NCI-H2171 treated with DMSO at 0.1 percent for 48 hours (cell line): ENCODE measurements at places on chromosomes 1 and 21.
A peak's percentile ranks its signal among the peaks of the same experiment; 100 is the strongest.

- DNase-seq = no peak
Observed at GRCh38 chr1:205927676-205928075, 15.6 kb downstream of the SLC26A9 start.

GRCh38 chr1:214957330-214958137 lies 125.0 kb upstream of the KCNK2 start:
- DNase-seq = no peak

DNA sequence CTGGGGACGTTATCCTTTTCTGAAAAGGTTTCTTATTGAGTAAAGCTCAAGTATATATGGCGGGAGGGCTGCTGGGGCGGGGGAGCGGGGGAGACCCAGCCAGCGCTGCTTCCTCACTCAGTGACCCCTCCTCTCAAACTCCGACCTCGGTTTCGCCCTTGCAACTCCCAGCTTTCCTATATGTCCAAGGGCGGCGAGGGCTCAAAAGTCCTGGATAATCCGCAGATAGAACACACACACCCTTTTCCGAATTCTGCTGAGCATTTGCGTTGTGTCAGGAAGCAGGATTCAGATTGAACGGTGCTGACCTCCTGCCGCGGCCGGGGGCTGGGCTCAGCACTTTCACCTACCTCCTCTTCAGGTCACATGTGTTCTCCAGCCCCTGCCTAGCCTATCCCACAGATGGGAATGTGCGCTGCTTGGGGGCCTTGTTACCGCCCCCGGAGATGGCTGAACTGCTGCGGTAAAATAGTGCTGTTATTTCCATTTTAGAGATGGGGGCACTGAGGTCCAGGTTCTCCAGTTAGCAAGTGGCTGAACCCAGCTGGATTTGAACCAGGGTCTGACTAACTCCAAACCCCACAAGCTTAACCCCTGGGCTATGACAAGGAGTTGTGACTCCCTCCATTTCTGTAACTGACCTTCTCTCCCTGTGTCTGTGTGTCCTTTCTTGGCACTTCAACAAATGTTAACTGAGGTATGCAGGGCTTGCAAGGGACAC lies 795 bp upstream of the AHDC1 start:
- DNase-seq = no peak

- DNase-seq = no peak
Observed at GRCh38 chr1:50423670-50424000, 392 bp upstream of the DMRTA2 start.

DNA sequence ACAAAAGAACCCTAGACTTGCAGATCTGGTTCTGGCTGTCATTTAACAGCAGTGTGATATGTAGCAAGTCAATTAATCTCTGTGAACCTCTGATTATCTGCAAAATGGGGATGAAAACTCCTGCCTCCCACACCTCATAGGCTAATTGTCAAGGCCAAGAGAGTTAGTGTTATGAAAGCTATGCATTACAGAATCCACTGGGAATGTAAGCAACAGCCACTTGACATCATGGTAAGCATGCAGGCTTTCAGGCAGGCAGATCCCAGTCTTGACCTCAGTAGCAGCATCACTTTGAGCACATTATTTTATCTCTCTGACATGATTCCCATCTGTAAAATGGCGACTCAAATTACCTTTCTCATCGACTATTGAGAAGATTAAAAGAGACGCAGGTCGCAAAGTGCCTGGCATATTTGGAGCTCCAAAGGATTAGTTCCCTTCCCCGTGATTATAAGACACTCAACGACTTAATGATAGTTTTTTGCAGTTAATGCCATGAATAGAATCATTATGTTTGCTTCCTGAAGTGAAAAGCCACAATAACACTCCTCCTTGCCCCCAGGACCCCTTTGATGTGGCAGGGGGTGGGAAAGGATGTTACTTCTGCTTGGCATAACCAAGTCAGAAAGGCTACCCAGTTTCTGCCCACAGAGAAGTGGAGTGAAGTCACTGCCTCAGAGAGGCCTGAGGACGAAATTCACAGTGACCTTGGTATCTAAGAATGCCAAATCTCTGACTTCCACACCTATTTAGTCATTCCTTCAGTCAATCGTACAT lies 273.0 kb upstream of the NFIA start:
- DNase-seq = no peak

DNA sequence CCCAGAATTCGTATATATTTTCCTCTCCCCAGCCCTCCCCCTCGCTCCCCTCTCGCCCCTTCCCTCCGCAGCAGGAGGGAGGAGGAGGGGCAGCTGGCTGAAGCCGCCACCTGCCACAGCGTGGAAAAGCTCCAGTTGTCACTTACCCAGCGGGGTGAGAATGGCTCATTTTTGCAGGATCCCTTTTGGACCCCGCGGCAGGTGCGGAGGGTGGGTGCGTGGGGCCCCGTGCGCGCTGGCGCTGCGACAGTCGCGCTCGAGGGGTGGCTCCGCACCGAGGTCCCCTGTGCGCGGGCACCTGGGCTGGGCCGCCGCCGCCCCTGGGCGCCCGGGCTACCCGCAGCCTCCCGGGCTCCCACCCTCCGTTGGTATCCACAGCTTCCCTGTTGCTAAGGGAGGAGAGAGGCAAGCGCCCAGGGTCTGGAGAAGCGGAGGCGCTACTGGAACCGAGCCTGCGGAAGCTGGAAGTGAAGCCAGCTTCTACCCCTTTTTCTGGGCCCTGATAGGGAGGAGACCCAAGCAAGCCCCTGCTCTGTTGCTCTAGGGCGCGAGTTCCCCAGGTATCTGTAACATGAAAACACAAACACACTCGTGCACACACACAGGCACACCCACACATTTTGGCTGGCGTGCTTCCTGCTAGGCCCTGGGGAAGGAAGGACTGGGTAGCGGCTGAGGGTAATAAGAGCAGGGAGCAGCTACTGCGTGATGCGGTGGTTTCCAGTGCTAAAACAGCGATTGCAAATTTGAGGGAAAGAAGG lies at the start of gene ERICH3:
Gene ERICH3 (minus strand): TSS at position 442 of the 761 bp plus-strand sequence. CDS start 273 bp downstream, at position 169.
- peak; percentile 64 for DNase-seq

GRCh38 chr1:154440036-154440804 lies 35.1 kb downstream of the IL6R start:
- no peak for DNase-seq

DNA sequence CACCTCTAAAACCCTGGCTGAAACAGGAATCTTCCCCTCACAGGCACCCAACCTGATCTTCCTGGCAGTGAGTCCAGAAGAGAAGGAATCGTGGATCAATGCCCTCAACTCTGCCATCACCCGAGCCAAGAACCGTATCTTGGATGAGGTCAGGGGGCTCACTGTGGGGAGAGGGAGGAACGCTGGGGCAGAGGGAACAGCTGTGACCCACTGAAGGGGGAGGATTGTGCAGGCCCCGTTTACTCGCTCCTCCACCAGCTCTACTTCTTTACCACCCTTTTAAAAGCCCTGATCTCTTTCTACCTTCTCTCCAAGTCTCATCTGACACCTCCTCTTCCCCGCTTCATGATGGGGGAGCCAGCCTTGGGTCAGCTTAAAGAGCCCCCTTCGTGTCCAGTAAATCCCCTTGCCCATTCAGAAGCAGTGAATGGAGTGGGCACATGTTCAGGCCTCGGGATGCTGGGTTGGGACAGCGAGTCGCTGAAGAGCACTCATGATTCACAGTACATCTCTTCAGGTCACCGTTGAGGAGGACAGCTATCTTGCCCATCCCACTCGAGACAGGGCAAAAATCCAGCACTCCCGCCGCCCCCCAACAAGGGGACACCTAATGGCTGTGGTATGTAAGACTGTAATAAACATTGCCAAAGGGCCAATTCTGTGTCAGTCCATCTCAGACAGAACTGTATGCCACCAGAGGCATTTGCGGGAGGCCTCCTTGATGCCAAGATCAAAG lies 7.3 kb downstream of the PLEKHO1 start:
- DNase-seq = no peak

- DNase-seq = no peak
Observed at GRCh38 chr1:212221801-212222200, 63.4 kb upstream of the PPP2R5A start.

DNA sequence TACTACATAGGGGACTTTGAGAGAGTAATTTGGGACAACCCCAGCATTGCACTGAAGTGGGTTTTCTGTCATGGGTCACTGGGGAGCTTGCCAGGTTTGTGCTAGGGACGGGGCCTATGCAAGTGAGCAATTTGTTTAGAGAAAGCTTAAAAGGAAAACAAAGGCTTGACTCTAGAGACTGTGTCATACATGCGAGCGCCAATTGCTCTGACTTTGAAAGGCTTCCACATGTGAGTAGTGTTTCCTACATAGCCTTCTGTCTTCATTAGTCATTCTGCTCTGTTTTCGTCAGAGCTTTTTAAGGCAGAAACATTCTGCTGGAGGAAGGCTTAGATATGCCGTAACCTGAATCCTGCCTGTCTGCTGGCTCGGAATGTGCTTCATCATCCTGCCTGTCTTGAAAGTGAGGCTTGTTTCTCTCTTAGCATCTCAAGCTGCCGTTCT lies 28.4 kb downstream of the TRIM45 start:
- DNase-seq = peak; percentile 72

DNA sequence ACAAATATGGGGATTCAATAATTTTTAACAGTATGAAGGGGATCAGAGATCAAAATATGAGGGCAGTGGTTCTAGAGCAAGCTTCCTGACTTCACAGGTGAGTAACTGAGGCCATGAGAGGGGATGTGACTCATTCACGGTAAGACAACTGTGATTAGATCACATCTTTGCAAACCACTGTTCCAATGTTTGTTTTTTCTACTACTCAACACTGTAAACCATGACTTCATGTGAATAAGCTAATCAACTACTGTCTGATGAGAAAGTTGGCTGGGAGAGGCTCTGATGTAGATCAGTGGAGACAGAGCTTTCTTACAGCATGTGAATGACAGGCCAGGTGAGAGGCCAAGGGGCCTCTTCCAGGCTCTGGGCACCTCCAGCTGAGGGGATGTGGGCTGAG lies 84.7 kb downstream of the BRINP2 start:
- DNase-seq = no peak

DNA sequence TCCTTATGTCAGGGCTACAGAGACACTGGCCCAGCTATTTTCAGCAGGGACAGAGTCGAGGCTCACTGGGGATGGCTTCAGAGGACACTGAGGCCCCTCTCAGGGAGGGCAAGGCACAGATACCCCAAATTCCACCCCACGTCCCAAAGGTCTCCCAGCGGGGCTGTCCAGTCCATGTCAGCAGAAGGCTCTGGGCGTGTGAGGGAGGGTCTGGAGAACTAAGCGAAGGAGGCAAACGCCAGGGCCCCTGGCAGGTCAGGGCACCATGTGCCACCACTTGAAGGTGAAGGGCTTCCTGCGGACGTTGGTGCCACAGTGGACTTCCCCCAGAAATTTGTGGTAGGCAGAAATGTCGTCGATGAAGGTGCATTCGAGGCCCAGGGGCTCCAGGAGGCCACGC lies 15.0 kb upstream of the SDHB start:
- no peak for DNase-seq

DNA sequence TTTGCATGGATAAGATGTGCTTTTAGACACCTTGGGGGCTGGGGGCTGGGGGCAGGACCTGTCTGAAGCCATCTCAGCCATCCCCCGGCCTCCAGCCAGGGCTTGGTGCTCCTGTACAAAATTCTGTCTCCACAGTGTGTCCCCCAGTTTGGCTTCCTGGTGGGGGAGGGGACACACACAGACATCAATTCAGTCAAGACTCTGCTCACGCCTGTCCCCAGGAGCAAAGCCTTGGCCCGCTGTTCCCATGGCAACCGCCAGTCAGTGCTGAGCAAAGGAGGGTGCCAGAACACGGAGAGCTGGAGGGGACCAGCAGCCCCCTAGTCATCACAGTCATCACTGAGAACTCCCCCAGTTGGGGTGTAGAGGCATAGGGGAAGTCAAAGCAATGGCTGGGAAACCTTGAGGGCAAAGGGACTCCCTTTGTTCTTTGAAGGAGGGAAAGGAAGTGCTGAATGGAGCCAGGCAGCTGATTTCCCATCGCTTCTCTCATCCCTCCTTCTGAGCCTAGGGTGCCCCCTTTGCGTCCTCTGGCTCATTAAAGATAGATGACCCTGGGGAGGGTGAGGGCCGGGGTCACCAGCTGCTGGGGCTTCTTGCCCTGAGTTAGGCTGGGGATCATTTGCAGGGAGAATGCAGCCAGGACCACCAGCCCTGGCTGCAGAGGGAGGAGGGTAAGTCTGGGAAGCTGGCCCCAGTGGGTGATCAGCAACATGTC lies 134.9 kb upstream of the IPO9 start:
- DNase-seq = no peak

DNA sequence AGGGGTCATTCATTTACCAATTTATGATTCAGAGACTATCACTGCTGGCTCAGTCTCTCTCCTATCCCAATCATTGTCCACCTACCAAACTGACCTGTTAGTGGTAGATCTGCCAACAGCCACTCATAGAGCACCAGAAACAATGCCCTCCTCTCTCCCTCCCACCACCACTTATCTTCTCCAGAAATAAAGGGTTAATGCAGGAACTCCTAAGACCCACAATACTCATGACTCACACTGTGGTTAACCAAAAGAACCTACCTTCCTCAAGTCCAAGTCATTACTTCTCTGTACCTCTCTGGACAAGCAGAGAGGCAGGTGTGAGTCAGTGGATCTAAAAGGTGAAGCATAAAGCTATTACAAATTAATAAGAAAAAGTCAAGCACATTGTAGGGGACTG lies 40.9 kb upstream of the CAMK1G start:
- DNase-seq = no peak

- DNase-seq = no peak
Observed at GRCh38 chr1:182237329-182237728, 154.3 kb downstream of the GLUL start.

DNA sequence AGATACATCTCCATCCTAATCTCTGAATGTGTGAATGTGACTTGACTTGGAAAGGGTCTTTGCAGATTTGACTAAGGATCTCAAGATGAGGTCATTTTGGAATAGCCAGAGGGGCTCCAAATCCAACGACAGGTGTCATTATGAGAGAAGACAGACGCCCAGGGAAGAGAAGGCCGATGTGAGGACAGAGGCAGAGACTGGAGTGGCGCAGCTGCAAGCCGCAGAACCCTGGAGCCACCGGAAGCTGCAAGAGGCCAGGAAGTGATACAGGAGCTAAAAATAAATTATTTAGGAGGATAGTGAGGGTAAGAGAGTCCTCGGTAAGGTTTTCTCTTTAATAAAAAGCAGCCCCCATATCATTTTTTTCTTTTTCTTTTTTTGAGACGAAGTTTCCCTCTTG lies 9.7 kb upstream of the AADACL4 start:
- no peak for DNase-seq
